ENCODE measurements at places on chromosomes 16 and 17.

GRCh38 chr17:4733073-4733531 lies 1.9 kb downstream of the MED11 start:
- no peak for DNase-seq

- DNase-seq = peak; percentile 66
Observed at GRCh38 chr16:49287572-49287971, 5.9 kb upstream of the CBLN1 start.

GRCh38 chr16:57144027-57144426 lies 41.8 kb downstream of the PSME3IP1 start:
- DNase-seq = no peak

GRCh38 chr17:39224778-39225307 lies 902 bp downstream of the STAC2 start:
- DNase-seq = no peak

GRCh38 chr17:7403727-7403976 lies 245 bp downstream of the TMEM256 start:
- DNase-seq = no peak

- no peak for DNase-seq
Observed at GRCh38 chr16:9441012-9441411, 349.6 kb downstream of the HAPSTR1 start.

DNA sequence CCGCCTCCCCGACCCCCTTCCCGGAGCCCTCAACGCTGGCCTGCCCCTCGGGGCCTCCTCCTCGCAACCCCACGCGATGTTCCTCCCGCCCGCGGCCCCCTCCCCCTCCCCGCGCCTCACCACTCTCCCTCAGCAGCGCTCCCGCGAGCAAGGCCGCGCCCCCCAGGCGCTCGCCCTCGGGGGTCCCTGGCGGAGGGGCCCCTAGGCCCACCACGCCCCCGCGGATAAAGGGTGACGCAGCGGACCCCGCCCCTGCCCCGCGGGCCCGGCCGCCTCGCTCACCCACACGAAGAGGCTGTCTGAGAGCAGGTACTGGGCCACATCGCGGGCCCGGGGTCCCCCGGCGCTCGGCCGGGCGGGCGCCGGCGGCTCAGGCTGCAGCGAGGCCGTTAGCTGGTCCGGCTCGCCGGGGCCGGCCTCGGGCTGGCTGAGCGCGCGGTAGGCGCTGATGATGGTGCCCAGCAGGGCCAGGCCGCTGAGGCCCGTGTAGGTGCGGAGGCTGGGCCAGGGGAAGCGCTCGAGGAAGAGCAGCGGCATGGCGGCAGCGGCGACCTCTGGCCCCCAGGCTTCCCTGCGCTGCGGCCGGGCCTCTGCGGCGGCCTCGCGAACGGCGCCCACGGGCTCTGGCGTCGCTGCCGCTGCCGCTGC lies 430 bp downstream of the AMFR start:
- DNase-seq = peak; percentile 15

DNA sequence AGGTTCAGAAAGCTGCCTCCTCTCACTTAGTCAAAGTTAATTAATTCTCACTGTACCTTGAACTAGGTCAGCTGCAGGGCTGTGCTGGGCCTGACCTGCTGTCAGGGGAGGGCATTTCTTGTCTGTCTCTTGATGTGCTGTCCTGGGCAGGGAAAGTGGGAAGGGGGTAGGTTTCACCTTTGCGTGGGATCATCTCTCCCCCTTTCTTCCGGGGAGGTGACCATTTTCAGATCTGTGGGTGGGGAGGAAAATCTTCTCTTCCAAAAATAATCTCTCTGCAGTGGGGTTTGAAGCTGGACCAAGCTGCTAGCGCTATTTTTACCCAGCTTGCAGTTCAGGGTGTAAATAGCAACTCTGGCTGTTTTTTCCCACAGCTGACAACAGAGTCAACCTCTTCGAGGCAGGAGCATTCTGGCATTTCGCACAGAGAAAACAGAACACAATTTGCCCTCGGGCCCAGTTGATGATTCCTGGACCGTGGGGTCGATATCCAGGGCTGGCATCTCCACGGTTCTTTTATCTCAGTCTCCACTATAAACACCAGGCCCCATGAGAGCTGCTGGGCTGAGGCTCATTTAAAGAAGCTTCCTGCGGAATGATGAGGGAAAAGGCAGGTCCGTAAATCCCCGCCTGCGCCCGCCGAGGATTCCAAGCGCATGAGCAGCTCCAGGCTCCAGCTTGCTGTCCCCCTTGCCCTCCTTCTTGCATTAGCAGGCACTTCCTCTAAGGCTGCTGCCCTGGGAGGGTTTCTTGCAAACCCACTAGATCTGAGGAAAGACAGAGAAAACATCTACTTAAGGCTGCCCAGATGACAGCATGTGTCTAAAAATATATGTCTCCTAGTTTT lies 93.9 kb downstream of the YPEL2 start:
- peak; percentile 83 for DNase-seq

- peak; percentile 95 for DNase-seq
Observed at GRCh38 chr17:78716814-78717393, 65.2 kb downstream of the CYTH1 start.

DNA sequence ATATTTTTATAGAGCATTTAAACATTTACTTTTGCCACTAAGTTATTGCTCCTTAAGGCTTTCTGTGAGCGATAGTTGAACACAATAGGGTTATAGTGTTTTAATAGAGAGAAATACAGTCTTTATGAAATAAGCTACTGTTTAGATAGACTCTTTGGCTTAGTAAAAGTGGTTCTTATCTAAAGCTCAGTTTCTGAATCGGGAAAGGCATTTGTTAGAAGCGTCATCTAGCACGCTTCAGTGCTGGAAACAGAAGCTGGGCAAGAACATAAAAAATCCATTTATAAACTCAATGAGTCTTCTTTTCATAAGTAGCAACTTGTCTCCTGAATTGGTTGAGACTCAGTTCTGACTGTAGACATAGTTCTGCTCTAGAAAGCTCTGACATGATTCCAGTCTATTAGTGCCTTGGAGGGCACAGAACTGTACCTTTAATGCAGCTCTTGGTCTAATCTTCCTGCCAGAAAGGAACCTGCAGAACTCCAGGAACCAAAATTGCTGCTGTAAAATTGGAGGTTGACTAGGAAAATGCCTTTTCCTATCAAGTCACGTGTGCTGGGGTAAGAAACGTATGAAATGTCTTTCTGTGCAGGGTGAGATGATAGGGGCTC lies 55.4 kb upstream of the DNAJA2 start:
- DNase-seq = no peak

DNA sequence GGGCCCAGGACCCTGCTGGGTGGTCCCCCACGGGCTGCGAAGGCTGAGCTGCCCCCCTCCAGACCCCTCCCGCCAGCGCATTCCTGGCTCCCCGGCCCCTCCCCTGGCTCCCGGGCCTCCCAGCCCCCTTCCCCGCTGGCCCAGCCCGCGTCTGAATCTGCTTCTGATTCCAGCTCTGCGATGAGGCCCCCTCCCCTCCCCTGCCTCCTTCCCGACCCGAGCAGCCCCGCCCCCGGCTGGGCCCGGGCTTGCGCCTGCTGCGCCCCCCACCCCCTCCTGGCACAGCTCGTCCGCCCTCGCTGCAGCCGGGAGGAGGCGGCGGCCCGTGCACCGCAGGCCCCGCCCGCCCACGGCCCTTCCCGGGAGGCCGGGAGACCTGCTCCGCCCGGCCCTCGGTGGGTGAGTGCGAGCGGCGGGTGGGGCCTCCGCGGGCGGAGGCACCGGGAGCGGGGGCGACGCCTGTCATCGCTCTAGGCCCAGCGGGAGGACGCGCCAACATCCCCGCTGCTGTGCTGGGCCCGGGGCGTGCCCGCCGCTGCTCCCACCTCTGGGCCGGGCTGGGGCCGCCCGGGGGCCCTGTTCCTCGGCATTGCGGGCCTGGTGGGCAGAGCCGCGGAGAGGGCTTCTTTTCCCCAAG lies at the start of gene NTN3:
Gene NTN3 (plus strand): TSS at position 282 of the 637 bp plus-strand sequence. CDS start 405 bp downstream, outside the sequence.
- no peak for DNase-seq

DNA sequence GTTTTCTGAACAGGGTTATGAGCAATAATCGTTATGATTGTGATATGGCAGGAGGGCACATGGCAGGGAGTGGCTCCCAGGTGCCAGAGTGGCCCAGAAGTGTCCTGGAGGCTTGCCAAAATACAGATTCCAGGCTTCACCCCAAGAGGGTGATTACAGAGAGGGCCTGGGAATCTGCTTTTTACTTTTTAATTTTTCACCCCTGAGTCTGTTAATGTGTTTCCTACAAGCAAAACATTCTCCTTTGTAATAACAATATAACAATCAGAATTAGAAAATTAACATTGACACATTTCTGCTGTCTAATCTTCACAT lies 212.4 kb downstream of the SNX29 start:
- DNase-seq = no peak

DNA sequence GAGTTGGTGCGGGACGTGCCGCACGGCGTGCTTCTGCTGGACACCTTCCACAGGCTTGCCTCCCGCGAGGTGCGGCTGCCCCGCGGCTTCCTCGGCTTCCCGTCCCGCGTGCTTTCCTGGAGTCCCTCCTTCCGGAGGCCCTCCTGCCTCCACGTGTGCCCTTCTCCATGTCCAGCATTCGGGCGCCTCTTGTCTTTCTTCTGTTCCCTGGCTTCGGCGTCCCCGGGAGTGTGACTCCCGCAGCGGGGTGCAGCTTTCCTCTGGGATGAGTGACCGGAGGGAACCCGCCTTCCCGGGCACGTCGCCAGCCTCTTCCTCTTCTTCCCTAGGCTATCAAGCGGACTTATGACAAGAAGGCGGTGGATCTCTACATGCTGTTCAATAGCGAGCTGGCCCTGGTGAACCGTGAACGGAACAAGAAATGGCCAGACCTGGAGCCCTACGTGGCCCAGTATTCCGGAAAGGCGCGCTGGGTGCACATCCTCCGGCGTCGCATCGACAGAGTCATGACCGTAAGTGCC lies 23.0 kb downstream of the DNAH2 start:
- no peak for DNase-seq
